Posterior cingulate gyrus (tissue), 11 donors: ENCODE measurements at places on chromosomes 13 and 19.

DNA sequence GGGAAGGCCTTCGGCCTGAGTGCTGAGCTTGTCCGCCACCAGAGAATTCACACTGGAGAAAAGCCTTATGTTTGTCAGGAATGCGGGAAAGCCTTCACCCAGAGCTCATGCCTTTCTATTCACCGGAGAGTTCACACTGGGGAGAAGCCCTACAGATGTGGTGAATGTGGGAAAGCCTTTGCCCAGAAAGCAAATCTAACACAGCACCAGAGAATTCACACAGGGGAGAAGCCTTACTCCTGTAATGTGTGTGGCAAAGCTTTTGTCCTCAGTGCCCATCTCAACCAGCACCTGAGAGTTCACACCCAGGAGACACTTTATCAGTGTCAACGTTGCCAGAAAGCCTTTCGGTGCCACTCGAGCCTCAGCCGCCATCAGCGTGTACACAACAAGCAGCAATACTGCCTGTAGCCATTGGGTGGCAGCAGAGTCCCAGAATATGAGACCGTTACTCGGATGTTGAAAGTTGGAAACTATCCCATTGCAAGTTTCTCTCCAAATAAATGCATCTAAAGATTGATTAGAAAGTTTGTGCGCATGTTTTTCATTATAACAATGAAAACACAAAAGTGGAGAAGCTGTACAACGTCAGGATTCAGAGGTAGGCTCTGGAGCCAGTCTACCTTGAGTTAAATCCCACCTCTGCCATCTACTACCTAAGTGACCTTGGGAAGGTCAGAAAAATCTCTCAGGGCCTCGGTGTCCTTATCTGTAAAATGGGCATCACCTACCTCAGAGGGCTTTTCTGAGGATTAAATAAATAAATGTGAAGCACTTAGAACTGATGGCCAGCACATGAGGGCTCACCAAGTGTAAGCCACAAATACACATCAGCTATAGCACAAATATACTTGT lies 21.1 kb downstream of the ZNF473 start:
- peak; percentile 95 for DNase-seq

GRCh38 chr19:6325614-6326013 lies 7.8 kb downstream of the ACER1 start:
- DNase-seq = no peak

DNA sequence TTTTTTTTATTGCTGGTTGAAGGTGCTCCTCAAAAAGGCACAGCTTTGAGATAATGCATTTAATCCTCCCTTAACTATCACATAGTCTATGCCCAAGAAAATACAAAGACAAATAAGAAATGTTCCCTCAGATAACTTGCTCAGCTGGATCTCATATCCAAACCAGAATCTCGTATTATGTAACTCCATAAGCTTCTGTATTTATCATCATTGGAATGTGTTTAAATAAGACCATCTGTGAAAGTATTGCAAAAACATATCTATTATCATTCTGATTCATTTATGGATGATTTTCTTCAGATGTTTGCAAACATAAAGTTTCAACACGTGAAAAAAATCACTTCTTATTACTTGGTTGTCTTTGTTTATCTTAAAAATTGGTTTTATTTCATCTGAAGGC lies 190.9 kb downstream of the IRS2 start:
- DNase-seq = no peak

DNA sequence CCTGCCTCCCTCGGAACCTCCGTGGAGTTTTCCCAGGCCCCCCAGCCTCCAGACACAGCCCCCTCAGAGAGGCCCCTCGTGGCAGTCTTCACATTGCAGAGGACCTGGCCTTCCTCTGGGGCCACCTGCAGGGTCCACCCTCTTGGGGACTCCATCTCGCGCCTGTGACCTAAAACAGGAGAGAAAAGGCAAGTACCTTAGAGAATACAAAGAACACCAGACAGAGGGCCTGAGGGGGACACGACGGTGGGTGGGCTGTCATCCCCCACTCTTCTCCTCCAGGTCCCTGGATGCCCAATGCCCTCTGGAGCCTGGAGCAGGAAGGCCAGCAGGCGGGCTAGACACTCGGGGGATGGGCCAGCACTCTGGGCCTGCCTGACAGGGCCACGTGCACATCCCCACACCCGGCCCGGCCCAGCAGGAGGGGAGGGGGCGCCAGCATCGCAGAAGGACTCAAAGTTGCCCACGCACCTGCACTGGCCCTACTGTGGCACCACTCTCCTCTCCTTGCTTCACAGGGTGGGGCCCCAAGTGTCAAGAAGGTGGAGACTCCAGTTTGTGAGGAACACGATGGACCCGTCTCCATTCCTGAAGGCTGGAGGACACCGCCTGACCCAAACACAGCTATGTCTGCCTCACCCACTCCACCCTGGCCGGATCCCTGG lies 4.3 kb upstream of the A1BG start:
- peak; percentile 47 for DNase-seq

GRCh38 chr13:50248516-50249143 lies 233.4 kb downstream of the KCNRG start:
- no peak for DNase-seq

- DNase-seq = no peak
Measured at GRCh38 chr13:36329361-36329760, 16.8 kb downstream of the SPART start.

DNA sequence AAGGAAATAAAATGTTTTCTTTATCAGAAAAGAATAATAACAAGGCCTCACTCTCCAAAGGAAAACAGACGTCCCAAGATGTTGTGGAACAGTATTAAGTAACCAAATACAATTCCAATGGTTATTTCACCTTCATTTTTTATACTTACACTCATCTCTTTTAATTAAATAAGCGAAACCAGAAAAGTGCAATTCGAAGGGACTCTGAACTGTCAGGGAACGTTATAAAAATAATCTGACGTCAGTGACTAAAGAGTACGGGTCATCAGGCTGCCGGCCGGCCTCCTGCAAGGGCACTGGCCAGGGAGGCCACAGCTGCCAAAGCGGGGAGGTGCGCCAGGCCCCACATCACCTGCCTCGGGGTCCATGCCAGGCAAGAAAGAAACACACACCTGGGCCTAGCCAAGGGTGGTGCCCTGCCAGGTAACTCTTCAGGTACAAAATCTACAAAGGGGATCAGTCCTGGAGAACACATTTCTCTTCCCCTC lies 61.2 kb downstream of the CDADC1 start:
- no peak for DNase-seq

DNA sequence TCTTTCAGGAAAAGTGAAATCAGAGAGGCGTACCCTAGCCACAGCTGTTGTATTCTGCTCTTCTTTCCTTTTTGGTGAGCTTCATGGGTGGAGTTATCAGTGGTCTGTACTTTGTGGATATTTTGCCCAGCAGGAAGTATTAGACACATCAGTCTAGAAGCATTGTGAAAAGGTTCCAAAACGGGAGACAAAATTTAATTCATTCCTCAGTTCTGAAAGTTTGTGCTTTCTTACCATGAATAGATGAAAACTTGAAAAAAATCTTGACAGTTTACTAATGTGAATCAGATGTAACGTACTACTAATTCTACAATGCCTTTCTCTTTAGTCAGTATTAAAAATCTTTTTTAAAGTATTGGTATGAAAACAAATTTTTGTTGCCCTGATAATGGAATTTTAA lies 116.8 kb downstream of the DNAJC3 start:
- DNase-seq = no peak

DNA sequence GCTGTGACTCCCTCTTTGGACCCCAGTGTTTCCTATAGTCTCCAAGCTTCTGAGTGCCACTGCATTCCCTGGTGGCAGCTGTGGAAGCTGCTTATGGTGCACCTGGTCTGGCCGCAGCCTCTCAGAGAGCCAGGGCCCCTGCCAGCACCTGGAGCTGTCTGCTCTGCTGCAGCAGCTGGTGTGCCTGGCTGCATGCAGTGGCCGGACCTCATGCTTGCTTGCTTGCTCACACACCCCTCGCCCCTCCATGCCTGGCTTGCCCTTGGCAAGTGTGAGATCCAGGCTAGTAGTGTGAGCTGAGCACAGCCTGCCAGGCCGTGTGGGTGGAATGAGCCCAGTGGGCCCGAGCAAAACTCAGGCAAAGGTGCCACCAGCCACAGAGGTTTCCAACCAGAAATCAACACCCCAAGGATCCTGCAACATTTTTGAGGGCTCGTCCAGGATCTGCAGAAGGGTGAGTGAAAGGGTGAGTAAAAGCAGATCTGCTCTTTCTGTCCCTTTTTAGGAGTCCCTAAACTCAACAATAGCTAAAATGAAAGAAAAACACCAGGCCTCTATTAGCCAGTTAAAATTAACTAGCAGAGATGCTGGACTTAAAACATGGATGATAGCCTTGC lies 7.6 kb upstream of the MLLT1 start:
- no peak for DNase-seq

DNA sequence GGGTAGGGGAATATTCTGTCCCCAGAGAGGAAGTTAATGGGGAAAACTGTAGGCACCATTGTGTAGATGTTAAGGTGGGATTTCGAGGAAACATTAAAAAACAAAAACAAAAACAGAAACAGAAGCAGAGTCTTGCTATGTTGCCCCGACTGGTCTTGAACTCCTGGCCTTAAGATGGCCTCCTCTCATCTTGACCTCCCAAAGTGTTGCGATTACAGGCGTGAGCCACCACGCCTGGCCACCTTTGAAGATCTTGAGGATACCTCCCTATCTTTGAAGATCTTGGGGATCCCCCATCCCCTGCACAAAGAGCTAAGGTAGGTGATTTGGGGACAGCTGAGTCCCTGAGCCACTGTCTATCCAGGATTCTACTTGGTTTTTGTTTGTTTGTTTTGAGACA lies 553 bp upstream of the ICAM3 start:
- no peak for DNase-seq

GRCh38 chr13:89660752-89661151 lies 1686.7 kb upstream of the MIR17HG start:
- no peak for DNase-seq

- DNase-seq = no peak
Measured at GRCh38 chr19:36409841-36410240, 8.6 kb downstream of the ZFP82 start.
